ENCODE measurements at places on chromosomes 3 and 15.

- DNase-seq: no peak
Measured at GRCh38 chr3:126360714-126361060, 3.5 kb upstream of the KLF15 start.

DNA sequence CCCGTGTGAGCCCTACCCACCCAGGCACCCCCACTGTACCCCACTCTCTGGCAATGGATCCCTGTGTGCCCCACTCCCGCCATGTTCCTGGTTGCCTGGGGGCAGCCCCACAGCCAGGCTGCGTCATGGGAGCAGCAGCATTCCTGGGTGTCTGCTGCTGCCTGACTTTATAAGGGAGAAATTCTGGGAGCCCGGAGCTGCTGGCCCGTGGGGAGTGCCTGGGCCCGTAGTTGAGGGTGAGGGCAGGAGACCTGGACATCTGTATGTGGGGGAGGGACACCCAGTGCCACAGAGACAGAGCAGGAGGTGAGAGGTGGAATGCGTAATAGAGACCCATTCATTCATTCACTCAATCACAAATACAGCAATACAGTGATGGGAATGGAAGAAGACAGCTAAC is 15.1 kb downstream of the CSPG4 start:
- no peak for DNase-seq

DNA sequence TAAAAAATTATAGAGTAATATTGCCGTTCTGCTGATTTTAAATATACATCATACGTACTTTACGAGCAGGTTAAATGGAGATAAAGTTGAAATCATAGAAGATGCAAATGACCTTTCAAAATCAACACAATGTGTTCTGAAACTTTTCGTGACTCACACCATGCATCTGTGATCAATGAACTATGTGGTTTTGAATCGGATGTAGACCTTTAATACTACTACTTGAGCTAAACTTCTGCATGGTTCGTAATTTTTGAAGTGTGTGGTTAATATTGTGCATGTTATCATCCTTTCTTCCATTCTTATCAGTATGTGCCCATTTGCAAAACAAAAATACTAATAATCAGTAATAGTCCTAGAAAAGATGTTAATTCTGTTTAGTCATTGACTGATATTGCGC is 58.9 kb downstream of the GASK1A start:
- DNase-seq: no peak

DNA sequence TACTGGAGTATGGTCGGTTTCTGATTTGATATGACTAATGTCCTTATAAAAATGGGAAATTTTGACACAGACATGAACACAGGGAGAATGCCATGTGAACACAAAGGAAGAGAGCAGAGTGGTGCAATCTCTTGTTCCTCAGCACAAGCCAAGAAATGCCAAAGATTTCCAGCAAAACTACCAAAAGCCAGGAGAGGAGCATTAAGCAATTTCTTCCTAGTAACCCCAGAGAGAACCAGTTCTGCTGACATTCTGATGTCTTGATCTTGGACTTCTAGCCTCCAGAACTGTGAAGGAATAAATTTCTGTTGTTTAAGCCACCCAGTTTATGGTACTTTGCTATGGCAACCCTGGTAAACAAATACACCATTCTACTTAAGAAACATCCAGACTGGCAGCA is 227.8 kb upstream of the MRPL3 start:
- no peak for DNase-seq

- no peak for DNase-seq
Measured at GRCh38 chr3:123759311-123759710, 124.8 kb downstream of the MYLK start.

DNA sequence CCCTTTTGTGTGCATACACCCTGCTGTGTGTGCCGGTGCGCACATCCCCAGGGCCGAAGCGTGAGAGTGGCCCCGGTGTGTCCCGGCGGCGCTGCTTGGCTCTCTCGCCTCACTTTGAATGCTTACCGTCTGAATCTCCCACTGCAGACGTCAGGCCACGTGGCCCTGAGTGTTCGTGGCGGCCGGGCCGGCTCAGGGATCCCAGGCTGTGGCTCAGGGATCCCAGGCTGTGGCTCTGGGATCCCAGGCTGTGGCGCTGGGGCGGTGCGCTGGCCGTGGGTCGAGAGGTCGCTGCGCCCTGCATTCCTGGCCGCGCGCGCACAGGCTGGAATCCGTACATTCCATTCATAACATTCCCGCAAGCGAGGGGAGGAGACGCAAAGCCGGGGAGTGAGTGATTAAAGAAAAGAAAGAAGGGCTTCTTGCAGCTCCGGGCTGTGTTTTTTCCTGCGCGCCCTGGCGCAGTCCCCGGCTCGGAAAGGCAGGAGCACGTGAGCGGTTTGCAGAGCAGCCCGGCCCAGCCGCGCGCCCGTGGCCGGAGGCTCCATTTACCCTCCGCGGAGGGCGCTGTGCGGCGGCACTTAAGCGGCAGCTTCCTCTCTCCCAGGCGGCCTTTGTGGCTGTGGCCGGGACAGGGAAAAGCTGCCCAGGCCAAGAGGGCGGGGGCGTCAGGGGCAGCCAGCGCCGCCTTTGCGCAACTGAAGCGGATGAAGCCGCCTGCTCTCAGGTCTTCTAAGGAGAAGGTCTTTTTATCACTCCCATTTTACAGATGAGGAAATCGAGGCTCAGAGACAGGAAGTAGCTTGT is 87.0 kb upstream of the ALDH1L1 start:
- no peak for DNase-seq

- DNase-seq: no peak
Measured at GRCh38 chr3:60095516-60095915, 1045.7 kb upstream of the CFAP20DC start.

GRCh38 chr3:117914540-117915100 is 1120.0 kb downstream of the IGSF11 start:
- DNase-seq: no peak

GRCh38 chr15:42593143-42593542 is 17.7 kb downstream of the STARD9 start:
- DNase-seq: no peak

GRCh38 chr15:49024840-49025239 is 21.4 kb downstream of the SECISBP2L start:
- DNase-seq: no peak

DNA sequence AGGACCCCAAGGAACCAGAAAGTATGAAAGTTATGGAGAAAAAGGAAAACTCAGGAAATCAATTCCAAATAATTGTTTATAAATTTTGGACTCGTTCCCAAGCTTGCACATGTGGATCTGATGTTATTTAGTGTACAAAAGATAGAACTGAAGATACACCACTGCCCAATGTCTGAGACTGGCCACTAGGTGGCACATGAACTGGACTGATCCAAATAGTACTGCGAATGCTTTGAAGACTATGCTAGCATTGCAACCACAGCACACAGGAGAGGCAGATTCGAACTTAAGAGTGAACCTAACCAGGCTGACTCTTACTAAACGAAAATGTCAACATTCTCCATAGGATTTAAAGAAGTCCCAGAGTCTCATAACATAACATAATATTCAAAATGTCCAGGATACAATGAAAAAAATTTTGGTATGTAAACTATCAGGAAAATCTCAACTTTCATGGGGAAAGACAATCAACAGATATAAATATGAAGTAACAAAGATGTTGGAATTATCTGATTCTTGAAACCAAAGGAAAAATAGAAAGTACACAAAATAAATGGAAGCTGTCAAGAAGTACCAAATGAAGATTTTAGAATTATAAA is 596.7 kb downstream of the FGF12 start:
- peak; percentile 23 for DNase-seq

DNA sequence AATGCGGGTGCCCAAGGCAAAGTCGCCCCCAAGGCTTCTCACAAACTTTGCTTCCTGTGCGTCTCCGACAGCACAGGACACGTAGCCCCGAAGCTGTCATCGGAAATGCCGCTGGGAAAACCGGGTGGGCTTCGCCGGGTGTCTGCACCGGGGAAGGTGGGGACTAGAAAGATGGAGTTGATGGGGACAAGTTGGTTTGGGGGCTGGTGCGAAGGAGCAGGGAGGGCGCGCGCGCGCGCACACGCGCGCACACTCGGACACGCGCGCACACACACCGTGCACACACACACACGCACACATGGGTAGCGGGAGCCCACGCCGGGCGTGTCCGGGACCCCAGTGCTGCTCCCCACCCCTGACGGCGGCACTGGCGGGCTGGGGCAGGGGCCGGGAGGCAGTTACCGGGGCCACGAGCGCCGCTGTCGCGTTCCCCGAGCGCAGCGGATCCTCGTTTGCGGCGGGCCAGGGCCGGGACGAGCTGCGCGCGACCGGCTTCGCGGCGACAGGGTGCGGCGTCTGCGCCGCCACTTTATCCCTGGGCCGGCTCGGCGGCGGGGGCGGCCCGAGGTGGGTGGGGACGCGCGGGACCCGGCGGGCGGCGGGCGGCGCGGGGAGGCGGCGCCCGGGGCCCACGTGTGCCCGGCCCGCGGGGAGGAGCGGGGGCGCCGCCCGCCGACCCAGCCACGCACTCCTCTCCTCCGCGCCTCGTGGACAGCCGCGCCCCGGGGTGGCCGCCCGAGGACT is 539 bp upstream of the MGLL start:
- DNase-seq: peak; percentile 44

- no peak for DNase-seq
Measured at GRCh38 chr3:134708671-134709070, 57.8 kb upstream of the KY start.

DNA sequence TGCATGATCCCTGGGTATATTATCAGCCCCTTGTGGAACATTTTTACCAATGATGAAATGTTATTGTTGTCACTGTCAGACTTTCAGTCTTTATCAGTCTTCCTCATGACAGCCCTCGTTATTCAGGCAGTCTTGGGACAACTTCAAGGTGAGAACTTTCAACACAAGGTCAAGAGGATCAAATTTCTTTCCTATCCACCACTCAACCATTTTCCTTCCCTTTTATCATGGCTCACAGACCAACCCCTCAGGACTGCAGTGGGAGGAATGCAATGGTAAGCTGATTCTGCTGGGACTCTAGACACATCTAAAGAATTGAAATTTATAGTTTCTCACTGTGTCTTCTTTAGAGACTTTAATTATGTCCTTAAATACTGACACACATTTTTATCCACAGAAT is 107.0 kb upstream of the LSAMP start:
- no peak for DNase-seq

- DNase-seq: no peak
Measured at GRCh38 chr3:48130321-48130904, 57.8 kb downstream of the CDC25A start.

GRCh38 chr15:80272987-80273386 is 21.0 kb upstream of the CTXND1 start:
- DNase-seq: no peak

DNA sequence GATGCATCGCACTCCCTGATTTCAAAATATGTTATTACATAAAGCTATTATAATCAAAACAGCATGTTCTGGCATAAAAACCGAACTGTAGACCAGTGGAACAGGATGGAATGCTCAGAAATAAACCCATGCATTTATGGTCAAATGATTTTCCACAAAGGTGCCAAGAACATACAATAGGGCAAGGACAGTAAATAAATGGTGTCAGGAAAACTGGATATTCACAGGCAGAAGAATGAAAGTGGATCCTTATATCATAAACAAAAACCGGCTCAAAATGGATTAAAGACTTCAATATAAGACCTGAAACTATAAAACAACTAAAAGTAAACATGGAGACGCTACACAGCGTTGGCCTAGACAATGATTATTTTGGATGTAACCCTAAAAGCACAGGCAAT is 22.6 kb downstream of the USP50 start:
- DNase-seq: no peak

DNA sequence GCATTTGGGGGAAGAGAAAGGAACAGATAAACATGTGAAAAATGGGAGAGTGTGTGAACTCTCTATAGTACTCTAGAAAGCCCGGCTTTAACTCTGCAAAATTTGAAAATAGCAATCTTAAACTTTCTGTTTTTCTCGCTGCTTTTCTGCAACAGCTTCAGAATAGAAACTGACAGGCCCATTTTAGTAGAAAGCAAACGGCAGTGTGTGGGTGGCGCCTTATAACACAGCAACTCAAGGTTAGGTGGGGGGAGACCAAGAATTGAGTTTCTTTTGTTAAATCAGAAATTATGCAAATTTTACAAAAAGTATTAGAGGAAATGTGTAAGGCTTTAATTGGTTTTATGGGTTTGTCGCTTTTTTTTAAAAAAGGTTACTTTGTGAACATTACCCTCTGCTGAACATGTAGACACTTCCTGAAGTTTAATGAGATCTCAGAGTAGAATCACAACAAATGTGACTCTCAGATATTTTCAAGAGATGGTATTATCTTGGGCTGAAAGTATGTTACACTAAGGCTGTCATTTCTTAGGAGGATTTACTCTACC is 107.0 kb downstream of the PTPRG start:
- no peak for DNase-seq

DNA sequence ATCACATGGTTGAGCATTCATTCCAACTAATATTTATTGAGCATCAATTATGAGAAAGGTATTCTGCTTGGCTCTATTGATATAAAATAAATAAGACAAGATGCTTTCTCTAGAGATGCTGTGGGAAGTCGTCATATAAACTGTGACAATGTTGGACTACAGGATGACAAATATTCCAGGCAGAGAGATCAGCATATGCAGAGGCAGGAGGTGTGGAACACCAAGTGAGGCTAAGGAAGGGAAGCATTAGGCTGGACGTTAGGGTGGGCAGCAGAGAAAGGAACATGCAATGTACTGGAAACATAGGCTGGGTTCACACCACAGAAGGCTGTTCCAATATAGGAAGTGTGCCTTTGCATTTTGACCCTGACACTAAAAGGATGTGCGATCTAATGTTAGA is 38.6 kb downstream of the CD200 start:
- no peak for DNase-seq

DNA sequence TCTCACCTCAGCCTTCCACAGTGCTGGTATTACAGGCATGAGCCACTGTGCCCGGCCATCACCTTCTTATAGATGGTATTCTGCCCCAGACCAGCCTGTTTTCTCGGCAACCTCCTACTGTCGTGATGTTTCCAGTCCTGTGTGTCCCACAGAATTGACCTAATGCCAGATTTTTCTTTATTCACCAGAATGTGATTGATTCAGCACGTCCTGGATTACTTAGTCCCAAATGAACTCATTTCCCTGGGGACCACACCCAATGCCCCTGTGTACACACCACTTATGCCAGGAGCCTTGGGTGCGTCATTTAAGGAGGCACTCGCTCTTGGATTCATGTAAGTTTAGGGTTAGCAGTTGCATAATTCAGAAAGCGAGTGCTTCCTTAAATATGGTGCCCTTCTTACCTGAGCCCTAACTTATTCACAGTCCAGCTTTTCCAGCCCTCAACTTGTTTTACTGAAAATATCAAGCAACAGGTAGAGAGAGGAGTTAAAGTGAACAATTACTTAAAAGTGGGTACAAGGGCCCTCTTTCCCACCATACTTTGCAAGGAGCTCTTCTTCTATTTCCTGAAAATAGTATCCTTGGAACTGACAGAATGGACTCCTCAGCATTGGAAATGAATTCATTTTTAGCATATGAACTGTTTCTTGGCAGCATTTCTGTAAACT is 64.6 kb upstream of the UBE2E1 start:
- no peak for DNase-seq

GRCh38 chr15:100809151-100809550 is 70.5 kb upstream of the ALDH1A3 start:
- DNase-seq: no peak

DNA sequence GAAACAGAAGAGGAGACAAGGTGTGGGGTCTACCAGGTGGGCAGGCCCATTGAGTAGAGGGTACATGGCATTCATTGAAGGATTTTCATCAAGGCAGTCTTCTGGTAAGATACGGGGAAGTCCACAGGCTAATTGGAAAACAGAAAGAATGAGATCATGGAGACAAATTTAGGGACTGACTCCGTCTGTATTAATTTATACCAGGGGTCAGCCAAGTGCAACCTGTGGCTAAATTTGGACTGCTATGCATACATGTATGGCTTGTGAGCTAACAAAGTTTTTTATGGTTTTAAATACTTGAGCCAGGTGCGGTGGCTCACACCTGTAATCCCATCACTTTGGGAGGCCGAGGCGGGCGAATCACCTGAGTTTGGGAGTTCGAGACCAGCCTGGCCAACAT is 21.1 kb upstream of the SNRPN start:
- no peak for DNase-seq

All from activated CD8-positive, alpha-beta T cell treated with anti-CD3 and anti-CD28 coated beads, Interleukin-2, amount 10 ng/mL, durations not matched to agents 7 days and 5 days (primary cell).